CD4-positive, alpha-beta memory T cell (primary cell): ENCODE measurements at places on chromosomes 2 and 18.

DNA sequence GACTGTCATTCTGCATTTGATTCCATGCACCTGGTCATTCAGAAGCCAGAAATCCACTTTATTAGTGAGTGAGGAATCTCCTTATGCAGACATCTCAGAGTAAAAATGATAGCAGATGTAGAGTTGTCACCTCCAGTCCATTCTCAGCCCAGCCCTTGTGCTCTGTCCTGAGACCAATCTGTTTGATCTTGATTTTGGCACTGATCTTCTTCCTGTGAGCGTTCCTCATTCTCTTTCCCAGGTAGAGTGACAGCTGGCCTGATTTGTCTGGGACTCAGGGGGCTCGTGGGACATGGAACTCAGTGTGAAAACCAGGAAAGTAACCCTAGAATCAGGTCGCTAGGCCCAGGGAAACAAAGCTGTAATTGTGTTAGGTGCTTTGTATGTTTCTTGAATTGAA, 8.9 kb downstream of the ARHGAP25 start:
- no peak for DNase-seq

DNA sequence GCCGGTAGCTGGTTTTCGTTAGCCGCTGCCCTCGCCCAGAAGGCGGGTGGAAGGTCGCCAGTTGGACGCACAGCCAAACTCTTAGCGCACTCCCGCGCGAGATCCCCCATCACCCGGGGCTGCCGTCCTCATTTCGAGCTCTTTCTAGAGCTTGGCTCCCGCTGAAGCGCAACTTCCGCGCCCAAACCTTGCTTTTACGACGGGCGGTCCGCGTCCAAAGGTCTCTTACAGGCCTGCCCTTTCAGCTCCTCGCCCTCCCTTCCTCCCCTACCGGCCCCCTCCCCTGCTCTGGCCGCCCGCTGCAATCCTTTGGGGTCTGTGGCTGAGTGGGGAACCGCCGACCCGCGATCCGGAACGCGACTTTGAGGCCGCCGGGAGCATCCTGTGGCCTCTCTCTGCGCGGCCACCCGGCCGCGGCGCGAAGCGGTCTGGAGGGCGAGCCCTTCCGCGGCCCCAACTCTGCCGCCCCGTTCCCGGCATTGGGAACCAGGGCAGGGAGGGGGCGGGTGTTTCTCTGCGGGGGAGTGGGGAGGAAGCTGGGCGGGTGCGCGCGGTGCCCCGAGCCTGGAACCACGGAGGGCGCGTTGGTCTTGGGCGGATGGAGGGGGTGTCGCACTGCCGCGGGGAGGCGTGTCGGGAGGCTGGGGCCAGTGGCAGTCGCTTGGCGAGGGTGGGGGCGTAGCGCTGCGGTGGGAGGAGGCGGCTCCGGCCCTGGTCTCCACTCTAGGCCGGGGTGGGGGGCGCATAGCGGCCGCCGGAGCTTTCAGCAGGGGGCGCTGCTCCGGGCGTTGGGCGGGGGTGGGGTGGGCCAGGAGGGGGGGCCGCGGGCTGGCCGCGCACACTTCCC, at the start of gene GDF7:
GDF7 (plus strand) TSS at position 841 of the 847 bp plus-strand sequence. CDS start 96 bp downstream, outside the sequence.
- DNase-seq = no peak

DNA sequence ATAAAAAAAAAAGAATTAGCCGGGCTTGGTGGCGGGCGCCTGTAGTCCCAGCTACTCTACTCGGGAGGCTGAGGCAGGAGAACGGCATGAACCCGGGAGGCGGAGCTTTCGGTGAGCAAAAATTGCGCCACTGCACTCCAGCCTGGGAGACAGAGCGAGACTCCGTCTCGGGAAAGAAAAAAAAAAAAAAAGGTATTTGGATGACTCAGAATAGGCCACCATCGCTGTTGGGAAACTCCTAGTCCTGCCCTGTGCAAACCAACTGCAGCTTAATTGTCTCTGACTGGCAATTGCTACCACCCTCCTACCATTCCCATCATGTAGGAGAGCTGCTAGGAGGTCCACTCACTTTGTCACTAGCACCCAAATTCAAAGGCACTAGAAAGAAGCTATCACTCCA, 43.5 kb downstream of the ATP8B1 start:
- no peak for DNase-seq

GRCh38 chr2:218895759-218896500, 15.3 kb downstream of the WNT10A start:
- no peak for DNase-seq

DNA sequence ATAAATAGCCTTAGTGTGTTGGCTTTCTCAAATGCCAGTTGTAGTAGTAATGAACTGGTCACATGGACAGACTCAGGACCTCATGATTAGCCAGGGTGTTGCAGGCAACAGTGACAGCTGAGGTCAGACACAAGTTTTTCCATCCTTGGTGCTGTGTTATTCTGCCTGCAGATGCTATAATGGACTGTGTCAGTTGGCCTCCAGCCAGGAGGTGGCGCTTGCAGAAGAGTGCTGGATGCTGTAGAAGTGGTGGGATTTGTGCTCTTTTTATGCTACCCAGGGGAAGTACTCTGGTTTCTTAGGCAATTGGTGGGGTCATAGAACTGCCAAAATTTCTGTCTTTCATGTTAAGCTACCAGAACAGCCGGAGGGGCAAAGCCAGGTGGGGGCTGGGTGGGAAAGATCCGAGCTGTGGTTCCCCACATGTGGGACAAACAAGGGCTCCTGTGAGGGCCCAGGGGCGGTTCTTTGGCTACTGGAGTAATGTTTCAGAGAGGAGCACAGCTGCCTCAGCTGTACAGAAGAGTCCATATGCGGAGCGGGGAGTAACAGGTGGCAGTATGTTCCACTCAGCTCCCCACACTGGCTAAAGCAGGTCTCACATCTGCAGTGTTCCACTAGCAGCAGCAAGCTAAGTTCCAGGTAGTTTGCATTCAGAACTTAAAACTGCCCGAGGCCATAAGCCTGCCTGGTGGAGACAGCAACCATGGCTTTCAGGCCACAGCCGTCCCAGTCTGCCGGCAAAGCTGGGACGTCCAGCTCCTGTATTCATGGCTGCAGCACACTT, 104.4 kb downstream of the GULP1 start:
- DNase-seq = no peak

- no peak for DNase-seq
Observed at GRCh38 chr18:68441241-68441640, 273.7 kb downstream of the TMX3 start.
